ENCODE measurements at places on chromosomes 2 and 18.

DNA sequence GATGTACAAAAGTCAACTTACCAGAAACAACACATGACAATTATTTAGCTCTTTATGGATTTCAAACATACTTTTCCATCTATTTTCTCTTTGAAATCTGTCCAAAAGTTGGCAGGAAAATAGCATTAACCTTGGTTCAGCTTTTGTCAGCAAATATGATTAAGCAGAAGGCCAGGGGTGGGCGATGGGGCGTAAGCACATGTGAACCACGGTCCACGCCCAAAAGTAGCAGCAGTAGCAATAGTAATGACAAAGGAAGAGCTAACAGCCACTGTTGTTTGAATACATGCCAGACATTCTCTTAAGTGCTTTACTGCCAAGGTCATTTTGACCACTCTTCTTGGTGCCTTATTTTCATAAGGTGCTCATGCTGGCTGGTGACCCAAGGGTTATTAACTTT, 73.5 kb downstream of the ANTXR1 start:
- no peak for DNase-seq

DNA sequence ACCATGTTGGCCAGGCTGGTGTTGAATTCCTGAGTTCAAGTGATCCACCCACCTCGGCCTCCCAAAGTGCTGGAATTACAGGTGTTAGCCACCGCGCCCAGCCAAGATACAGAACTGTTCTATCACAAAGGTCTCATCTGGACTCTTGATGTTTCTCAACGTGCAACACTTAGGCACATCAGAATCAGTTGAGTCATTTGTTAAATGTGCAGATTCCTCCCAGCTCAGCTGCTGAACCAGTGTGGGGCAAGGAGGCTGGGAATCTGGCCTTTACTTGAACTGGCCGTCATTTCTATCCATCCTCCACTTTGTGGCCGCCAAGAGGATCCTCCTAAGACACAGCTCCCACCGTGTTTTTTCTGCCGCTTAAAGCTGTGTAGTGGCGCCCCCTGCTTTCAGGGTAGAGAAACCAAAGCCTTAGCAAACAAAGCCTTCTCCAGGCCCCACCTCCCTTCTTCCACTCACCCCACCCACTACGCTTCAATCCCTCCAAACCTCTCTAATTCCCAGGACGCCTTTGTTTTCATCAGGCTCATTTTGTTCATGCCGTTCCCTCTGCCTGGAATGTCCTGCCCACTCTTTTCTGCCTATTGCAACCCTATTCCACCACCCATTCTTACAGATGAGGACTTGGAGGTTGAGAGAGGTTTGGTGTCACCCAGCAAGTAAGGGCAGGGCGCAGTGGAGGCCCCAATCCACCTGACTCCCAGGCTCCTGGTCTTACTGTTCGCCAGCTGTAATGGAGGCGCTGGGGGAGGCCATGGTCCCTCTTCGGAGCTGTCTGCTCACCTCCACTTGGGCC, 776 bp upstream of the SPEG start:
- peak; percentile 52 for DNase-seq

DNA sequence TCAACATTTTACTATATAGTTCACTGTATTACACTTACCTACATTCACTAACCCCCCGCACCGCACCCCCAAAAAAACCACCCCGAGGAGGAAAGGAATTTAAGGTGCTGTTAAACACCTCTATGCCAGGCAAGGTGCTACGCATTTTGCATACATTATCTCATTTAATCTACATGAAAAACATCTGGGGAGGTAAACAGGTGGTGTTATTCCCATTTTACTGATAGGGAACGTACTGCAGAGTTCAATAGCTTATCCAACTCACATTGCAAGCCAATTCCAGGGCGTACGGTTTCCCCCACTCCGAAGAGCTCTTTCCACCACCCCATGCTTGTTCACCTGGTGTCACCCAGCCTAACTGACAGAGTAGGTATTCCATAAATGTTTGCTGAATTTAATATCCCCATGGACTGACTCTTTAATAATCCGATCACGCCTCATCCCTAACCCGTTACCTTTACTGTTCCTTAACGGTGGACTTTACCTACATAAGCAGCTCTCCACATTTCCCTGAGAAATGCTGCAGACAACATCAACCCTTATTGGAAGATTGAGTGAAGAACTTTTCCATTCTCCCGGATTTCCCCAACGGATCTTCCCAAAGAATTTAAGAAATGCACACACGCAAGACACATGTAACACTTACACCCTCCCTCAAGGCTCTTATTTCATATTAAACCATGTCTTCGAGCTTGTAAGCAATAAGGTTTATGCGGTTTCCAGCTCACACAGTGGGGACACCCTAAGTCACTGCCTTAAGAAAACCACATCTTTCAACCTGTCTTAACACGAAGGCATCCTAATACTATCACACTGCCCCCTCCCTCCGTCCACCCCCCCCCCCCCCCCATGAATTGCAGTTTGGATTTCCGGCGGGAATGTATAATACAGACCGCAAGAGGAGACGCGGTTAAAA, 1.2 kb downstream of the RAPH1 start:
- no peak for DNase-seq

DNA sequence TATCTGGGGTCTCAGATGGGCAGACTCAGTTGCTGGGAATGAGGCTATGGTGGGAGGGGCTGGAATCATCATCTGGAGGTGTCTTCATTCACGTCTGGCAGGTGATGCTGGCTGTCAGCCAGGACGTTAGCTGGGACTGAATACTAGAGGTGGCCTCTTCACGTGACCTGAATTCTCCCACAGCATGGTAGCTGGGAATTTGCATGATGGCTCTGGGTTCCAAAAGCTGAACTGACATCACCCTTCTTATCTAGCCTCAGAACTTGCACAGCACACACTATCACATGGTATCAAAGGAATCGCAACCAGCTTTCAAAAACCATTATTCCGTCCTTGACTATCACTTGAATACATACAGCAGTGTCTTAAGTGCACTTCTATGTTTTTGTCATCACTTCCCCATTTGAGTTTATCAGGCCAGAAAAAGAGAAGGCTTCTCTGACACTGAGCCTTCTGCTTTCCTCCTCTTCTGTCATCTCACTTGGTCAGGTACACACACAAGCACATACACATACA, 53.0 kb upstream of the LRP2 start:
- peak; percentile 55 for DNase-seq

DNA sequence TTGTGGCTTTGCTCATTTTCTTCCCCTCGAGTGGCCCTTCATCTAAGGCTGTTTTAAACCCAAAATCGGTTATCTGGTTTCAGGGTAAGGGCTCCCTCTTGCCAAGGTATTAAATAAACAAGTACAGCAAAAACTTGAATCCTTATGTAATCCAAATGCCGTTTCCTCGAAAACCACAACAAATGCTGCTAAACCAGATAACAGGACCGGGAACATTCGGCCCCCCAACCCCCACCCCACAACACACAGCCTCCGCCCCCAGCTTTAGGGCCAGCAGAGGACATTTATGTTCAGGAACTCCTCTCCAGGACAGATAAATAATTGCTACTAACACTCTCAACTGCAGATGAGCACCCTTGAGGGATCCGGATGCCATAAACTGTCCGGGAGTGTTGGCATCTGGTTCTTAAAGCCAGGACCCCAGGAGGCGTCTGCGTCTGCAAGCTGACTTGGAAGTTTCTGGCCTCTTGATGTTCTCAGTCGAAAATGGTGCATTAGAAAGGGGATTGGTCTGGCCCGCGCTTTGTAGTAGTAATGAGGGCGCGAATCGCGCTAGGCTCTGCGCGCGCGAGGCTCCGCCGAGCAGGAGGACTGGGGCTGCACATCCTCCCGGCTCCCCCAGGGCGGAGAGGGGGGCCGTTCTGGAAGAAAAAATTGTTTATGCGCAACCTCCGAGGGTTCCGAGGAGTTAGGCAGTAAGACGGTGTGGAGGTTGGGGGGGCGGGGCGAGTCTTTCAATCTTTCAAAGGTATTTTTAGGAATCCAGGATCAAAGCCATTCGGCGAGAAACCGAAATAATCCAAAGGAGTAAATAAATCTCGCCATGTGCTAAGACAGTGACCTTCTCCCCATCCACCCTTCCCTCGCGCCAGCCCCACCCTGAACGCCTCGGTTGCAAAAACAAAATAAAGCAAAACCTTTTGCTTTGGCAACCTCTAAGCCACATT, 3.9 kb upstream of the ID2 start:
- peak; percentile 63 for DNase-seq

GRCh38 chr2:101400506-101401325, 13.4 kb upstream of the CREG2 start:
- peak; percentile 48 for DNase-seq

- DNase-seq = no peak
Observed at GRCh38 chr2:25161055-25161781, 7.2 kb downstream of the POMC start.

GRCh38 chr2:48341551-48342133, 188.3 kb upstream of the STON1 start:
- no peak for DNase-seq

DNA sequence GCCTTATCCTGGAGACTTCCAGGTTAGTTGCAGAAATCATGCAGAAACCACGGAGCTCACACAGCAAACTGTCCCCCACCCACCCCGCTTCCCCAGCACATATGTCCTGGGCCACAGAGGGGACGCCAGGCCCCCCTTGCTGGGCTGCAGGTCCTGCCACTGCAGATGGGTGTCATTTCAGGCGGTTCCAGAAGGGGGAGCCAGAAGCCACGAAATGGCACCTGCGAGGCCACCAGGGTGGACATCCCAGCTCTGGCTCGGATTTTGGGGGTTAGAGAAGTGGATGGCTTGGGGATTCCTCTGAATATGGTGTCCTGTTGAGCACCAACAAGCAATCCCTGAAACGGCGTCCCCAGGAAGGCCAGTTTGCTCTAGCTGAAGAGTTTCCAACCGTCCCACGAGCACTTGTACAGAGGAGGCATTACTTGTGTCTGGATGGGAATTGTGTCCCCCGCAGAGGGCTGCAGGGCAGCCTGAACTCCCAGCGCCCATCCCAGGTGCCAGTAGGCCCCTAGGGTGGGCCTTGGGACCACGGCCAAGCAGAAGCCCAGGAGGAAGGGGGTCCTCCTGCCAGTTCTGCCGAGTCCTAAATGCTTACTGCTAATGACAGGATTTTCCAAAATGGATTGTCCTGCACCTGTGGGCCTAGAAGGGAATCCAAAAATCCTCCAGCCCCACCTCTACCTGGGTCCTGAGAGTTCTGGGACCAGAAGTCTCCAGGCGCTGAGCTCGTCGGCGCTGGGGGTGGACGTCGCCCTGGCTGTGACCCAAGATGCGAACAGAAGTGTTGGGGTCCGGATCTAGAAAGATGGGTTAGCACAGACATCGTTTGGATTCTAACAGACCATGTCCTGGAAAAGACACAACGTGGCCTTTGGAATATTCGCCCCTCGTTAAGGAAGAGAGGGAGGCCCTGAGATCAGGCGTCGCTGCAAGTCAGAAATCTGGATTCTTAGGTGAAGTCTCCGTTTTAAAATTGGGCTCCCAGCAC, 14.6 kb upstream of the NFATC1 start:
- DNase-seq = peak; percentile 60

- DNase-seq = no peak
Observed at GRCh38 chr2:210901326-210901725, 344.9 kb downstream of the CPS1 start.

DNA sequence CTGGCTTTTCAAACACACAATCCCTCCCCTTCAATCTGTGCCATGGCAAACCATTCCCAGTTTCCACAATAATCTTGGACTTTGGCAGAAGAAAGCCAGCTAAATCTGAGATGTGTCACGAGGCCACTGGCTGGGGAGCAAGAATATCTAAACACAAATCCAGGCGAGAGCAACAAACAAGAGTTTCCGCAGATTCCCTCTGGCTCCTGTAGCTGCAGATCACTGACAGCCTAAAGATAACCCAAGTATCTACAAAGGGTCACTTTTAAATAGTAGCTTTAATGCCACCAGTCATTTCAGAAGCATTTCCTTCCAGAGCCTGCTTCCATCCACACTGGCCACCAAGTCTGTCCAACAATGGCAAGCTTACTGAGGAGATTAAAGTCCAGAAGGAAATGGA, 86.9 kb downstream of the ACVR1 start:
- DNase-seq = no peak

DNA sequence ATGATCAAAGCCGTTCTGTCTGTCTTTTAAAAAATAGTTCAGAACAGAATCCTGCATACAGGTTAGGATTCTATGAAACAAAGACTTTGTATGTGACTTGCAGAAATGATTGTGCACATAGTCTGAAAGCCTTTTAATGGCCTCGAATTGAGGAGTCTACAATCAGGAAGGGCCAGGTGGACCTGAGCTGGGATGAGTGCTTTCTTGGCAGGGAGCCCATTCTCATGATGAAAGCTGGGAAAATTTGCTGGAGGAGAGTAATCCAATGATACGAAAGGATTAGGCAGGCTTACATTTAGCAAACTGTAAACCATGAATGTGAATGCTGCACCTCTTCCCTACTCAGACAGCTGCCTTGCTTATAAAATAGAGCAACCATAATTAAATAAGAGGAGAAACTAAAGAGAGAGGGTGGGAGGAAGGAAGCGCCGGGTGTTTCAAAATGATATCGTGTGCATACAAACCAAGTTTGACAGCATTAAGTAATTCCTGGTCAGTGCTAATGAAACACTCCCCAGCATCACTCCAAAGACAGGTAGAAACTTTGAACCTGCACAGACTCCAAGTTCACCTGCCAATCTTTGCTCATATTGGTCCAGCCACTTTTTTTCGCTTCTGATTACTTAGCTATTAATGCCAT, 23.7 kb upstream of the CXCR4 start:
- DNase-seq = no peak

DNA sequence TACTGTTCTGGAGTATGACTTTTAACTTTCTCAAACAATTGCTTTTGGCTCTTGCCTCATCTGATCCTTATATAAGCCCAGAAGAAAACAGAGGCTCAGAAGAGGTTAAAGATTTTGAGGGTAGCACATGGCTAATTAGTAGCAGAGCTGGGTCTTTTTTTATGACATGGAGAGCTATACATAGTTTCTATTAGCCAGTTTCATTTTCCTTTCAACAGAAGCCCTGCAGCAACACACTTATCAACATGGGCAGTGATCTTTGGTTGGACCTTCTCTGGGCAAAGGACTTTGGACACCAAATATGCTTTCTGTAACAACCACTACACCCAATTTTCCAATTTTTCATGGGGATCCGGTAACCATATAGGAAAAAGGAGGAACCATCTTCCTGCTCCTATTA, 64.9 kb downstream of the NCKAP5 start:
- no peak for DNase-seq

- no peak for DNase-seq
Observed at GRCh38 chr2:193549661-193550060, 1354.9 kb upstream of the TMEFF2 start.

DNA sequence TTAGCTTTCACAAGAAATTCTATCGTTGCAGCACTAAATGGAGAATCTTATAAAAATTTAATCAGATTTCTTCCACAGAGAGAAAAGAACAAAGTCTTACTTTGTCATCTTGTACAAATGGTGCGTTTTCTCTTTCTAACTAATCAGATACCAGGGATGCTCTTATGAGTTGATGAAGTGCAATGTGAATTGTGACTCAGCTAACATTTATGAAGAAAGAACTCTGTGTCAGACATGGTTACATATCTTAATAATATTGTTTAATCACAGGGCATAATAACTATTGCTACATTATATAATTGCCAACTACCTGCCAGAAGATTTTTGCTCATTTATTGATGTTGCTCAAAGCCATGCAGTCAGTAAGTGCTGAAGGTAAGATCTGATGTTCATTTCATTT, 465.0 kb downstream of the CCDC85A start:
- DNase-seq = no peak

GRCh38 chr2:204749319-204749718, 204.0 kb downstream of the PARD3B start:
- DNase-seq = no peak

GRCh38 chr2:146415291-146415690, 1429.5 kb upstream of the ACVR2A start:
- no peak for DNase-seq

All from KBM-7 (cell line).